Fibroblast of gingiva (primary cell): ENCODE measurements at places on chromosomes 5 and 9.

- peak; percentile 55 for DNase-seq
Observed at GRCh38 chr9:36008774-36009300, 27.9 kb upstream of the RECK start.

- peak; percentile 29 for DNase-seq
Observed at GRCh38 chr5:172868436-172868923, 34.4 kb downstream of the ERGIC1 start.

DNA sequence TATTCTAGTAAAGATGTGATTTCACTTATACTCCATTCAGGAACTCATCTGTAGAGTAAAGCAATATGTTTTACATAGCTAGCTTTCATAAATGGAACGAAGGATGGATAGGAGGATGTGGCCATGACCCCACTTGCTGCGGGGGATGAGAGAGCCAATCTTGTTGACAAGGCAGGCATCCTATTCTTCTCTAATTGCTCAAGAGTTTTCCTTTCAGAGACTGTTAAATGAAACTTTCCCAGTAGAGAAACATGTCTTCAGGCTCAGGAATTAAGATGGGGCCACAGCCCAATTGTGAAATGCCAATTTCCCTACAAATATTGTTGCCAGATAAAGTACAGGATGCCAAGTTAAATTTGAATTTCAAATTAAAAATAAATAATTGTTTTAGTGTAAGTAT, 196.2 kb upstream of the TUT7 start:
- DNase-seq: peak; percentile 91

DNA sequence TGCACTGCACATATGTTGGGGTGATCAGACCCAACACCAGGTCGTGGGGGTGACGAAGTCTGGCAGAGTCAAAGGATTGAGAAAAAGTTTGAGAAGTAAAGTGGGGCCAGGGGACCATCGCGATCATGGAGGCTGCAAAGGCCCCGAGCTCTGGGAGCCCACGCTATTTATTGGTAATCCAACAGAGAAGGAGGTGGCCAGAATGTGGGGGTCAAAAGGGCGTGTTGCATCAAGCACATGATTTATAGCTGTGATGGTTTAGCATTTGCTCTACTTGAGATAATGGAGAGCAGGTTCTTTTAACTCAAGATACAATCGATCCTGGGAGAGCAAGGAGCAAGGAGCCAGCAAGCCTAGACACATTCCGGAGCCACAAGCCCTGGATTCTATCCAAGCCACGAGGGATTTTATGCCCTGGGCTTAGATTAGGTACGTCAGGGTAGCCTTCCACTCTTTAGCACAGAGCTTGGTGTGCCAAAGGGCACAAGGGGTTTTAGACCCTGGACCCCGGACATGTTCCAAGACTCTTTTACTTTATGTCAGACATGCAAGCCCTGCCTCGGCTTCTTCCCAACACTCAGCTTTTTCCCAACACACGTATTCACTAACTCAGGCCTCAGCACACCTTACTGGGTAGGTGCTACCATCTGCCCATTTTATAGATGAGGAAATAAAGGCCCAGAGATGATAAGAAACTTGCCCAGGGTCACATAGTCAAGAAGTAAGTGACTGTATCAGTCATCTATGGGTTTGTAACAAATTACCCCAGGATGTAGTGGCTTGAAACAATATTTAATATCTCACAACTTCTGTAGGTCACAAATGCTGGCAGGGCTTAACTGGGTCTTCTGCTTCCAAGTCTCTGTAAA, 39.5 kb downstream of the NSUN2 start:
- no peak for DNase-seq
